HS-5 (cell line): ENCODE measurements at places on chromosomes 6 and 20.

GRCh38 chr6:166465671-166466087, 82.9 kb upstream of the MPC1 start:
- DNase-seq: no peak

DNA sequence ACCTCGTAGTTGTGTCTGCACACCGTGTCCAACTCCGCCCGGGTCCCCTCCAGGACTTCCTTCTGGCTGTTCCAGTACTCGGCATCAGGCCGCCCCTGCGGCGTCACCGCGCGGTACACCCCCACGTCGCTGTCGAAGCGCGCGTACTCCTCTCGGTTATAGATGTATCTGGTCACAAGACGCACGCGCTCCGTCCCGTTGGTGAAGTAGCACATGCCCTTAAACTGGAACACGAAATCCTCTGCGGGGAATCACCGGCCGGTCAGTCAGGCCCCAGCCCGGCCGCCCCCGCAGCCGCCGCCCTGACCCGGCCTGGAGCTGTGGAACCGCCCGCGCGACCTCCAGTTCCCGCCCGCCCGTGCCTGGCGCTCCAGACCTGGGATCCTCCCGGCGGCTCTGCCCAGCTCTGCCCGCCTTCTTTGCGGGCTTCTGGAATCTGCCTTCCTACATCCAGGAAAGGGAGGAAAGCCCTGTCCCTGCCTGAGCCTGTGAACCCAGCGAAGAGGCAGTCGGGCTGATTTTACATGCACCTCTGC, 1.6 kb downstream of the HLA-DQB1 start:
- no peak for DNase-seq

DNA sequence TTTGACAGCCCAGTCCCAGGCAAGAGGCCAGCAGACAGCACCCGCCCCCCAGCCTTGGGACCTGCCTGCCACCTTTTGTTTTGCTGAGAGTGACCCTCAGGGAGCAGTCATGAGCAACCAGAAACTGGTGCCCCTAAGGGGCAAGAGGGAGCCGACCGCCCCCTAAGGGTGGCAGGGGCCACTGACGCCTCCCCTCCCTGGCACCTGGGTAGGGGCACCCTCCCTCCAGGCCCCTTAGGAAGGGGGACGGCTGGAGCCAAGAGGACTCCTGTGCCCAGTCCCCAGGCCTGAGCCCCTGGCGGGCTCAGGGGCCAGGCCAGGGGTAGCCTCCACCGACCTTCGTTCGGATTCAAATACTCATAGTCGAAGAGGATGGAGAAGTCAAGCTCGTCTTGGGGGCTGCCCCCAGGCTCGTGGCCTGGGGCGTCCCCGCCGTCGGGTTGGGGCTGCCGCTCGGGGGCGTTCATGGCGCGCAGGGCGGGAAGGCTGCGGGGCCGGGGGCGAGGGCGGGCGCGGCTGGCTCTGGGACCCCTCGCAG, 417 bp downstream of the NFATC2 start:
- no peak for DNase-seq

- no peak for DNase-seq
Measured at GRCh38 chr20:40278673-40279072, 410.4 kb downstream of the MAFB start.

DNA sequence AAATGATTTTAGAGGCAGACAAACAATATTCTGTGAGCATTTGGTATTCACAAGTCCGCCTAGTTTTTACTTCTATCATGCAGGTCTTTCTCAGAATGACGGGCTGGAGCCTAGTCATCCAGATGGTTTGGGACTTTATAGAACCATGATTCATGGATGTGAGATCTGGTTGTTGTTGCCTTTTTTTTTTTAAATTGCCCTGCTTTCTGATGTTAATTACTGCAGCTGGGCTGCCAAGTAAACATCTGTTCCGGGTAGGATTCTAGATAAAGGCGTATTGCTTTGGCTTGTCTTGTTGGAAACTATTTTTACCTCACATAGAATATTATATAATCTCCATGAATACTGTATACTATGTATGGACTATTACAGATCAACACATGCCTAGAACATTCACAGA, 58.1 kb downstream of the RNF217 start:
- DNase-seq: no peak

GRCh38 chr6:129507059-129507807, 202.7 kb downstream of the ARHGAP18 start:
- no peak for DNase-seq

DNA sequence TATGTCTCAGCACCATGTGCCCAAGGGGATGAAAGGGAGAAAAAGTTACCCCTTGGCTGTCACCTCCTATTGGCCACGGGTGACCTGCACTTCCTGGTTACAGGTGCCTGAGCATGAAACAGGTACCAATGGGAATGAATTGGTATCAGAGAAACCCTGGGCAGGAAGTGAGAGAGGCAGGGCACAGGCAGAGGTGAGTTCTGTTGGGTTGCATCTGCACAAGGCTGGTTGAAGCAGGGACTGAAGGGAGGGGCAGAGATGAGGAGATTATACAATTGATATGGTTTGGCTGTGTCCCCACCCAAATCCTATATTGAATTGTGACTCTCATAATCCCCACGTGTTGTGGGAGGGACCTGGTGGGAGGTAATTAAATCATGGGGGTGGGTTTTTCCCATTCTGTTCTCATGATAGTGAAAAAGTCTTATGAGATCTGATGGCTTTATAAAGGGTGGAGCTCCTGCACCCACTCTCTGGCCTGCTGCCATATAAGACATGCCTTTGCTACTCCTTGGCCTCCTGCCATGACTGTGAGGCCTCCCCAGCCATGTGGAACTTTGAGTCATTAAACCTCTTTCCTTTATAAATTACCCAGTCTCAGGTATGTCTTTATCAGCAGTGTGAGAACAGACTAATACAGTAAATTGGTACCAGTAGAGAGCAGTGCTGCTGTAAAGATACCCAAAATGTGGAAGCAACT, 291.8 kb downstream of the LRFN2 start:
- DNase-seq: no peak

GRCh38 chr6:16683641-16684194, 77.5 kb downstream of the ATXN1 start:
- DNase-seq: no peak

DNA sequence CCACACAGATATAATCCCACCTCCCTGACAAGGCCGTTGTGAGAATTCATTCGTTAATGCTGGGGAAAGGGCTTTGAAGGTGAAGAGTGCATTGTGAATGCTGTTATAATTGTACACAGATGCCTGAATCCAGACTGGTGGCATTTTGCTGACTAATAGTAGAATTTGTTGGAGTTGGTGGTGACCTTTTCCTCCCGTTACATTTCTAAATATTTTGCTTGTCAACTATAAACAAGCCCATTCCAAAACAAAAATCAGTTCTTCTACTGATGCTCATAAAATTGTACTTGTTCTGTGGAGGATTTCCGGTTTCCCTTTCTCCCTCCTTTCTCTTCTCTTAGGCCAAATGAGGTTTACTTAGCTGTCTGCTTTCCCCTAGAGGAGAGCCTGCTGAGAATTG, 253.1 kb upstream of the SUPT3H start:
- DNase-seq: no peak

DNA sequence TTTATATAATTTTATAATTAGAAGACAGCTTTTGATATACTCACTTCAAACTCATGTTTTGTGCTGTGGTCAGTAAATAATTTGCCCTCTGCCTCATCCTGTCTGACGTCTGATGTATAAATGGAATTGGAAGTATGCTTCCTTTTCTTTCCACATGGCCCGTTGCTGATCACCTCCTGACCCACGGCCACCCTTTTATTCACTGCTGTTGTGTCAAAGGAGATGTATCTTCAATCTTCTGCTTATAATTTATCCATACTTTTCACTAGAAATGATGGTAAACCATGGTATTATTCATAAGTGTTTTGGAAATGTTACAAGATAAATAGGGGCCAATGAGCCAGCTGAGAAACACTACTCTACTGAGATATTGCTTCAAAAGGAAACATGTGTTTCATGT, 841.8 kb downstream of the PHF3 start:
- peak; percentile 5 for DNase-seq

DNA sequence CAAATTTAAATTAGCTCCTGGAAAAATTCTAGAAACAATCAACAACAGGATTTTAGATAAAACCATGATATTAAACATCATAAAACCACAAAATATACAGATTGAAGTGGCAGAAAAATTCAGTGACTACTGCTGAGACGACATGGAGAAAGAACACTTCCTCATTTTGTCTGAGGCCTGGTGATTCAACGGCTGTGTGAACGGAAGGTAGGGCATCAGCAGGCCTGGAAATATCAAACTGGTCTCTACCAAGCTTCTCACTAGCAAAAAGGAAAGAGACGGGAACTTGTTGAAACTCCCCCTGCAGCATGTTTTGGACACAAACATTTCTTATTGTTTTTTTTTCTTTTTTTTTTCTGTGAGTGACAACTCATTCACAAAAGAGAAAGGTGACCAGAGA, 58.0 kb upstream of the AHI1 start:
- no peak for DNase-seq

DNA sequence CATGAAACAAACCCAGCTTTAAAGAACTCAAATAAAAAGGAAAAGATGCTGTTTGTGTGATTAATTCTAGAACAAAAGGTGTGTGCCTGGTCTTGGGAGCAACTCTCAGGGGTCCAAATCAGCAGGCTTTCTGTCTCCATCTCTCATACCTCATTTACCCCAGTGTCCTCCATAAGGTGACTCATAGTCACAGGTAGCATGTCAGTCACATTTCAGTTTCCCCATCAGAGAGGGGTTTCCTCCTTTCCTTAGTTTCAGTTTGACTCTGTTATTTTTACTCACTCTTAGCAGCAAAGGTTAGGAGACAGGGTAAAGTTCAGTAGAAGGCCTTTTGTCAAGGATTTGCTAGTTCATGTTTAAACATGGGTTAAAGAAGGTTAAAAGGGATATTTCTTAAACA, 46.2 kb downstream of the OGFRL1 start:
- DNase-seq: no peak

GRCh38 chr6:47362857-47363461, 53.3 kb upstream of the TNFRSF21 start:
- no peak for DNase-seq

GRCh38 chr6:62819640-62820039, 391.6 kb upstream of the FKBP1C start:
- DNase-seq: no peak

GRCh38 chr6:111750753-111751673, 122.2 kb downstream of the FYN start:
- DNase-seq: no peak

DNA sequence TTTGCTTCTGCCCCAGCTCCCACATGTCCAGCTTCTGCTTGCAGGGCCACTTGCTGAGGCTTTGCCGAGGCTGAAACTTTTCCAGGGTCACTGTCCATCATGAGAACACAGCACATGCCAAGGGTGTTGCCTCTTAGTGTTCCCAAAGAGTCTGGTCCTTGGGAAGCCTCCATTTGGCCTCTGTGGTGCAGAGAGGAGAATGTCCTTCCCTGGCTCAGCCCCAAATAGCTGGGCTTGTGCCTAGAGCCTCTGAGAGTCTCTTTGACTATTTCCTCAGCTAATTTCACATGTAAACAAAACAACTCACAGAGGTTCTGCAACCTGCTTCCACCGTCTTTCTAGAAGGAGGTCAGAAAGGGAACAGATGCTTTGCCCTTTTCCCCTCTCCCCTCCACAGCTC, 40.4 kb upstream of the RAB23 start:
- DNase-seq: no peak

DNA sequence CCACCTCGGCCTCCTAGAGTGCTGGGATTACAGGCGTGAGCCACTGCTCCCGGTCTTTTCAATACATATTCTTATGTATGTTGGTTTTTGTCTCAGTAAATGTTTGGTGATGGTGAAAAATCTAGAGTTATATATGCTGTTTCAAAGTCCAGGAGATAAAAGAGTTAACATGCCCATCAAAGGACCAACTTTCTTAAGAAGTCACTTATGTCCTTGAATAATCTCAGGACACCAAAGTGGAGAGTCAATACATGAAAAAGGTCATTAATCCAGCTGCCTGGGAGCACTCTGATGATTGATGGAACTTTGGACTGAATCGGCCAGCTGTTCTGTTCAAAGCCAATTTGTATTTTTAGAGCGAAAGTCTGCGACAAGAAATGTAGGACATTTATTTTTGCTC, 59.8 kb upstream of the HDAC2 start:
- DNase-seq: no peak

DNA sequence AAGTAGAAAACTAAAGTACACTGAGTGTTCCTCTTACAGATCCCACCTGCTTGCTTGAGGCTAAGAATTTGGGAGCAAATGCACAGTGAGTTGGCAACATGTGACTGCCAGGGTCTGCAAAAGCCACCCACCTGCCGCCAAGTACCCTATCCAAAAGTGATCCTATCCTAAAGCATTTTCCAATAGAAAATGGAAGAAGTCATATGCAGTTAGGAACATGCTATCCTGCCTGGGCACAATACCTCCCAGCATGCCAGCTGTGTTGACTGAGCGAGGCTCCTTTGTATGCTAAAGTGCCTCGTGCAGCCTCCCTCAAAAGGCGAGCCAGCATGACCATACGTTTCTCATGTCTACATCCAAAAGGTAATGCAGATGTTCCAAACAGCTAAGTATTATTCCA, 52.7 kb downstream of the TRAF3IP2 start:
- no peak for DNase-seq

GRCh38 chr20:45946149-45946970, 11.9 kb downstream of the PCIF1 start:
- no peak for DNase-seq

- no peak for DNase-seq
Measured at GRCh38 chr6:11368264-11368663, 135.8 kb upstream of the NEDD9 start.

- DNase-seq: no peak
Measured at GRCh38 chr20:22442318-22442717, 142.1 kb downstream of the FOXA2 start.

DNA sequence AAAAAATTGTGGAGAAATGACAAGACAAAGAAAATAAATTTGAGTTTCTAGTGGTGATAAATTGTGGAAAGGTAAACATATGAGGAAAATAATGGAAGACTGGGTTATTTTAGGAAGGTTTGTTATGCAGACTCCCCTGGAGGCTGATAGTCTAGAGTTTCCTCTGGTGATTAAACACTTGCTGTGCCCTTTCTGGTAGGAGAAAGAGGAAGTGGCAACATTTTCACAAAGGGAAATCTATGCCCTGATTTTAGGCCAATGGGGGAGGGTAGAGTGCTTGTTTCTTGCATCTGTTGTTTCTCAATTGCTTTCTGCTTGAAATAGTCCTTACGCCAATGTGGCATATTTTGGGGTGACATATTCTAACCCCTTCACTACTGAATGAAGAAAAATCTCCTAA, 129.1 kb upstream of the DOK5 start:
- DNase-seq: no peak

- DNase-seq: no peak
Measured at GRCh38 chr6:98636941-98637340, 197.4 kb upstream of the POU3F2 start.

GRCh38 chr6:119760046-119760445, 410.5 kb upstream of the MAN1A1 start:
- DNase-seq: no peak
